ENCODE measurements at places on chromosomes 1 and 21.

DNA sequence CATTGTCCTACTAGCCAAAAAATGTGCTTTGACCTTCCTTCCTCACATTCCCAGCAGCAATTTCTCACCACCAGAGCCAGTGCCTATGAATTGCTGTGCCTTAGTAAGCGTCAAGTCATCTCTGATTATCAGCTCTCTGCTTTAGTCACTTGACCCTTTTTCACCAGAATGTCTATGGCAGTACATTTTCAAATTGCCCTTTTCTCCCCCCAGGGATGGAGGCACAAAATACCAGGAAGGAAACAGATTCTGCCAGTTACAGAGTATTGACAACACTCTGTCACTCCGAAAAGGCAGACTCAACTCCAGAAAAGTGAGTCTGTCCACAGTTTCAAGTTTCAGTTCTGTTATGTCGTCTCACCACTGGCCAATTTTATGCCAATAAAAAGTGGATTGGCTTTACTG is 167.4 kb downstream of the TNFSF18 start:
- DNase-seq, result no peak

GRCh38 chr1:17121881-17122280 is 2.6 kb upstream of the PADI2 start:
- no peak for DNase-seq

GRCh38 chr21:31339721-31340120 is 4.3 kb downstream of the TIAM1 start:
- DNase-seq, result no peak

GRCh38 chr1:177847843-177848242 is 122.0 kb downstream of the SEC16B start:
- no peak for DNase-seq

- DNase-seq, result peak; percentile 41
These were observed 11.6 kb upstream of the POFUT2 start for GRCh38 chr21:45299026-45299863.

DNA sequence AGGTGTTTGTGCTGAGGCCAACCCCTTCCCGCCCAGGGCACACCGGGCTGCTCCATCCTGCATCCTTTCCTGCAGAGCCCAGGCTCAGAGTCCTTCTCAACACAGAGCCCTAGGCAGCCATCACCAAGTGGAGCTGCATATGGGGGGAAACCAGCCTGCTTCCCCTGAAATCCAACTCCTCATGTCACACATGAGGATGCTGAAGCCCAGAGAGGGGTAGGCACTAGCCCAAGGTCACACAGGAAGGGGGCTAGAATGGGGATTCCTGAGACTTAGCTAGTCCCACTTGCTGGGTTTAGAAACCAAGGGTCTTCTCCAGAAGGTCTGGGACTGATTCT is 5.5 kb upstream of the TNFRSF1B start:
- DNase-seq, result no peak

- no peak for DNase-seq
These were observed 8.0 kb upstream of the SFN start for GRCh38 chr1:26854906-26855305.

DNA sequence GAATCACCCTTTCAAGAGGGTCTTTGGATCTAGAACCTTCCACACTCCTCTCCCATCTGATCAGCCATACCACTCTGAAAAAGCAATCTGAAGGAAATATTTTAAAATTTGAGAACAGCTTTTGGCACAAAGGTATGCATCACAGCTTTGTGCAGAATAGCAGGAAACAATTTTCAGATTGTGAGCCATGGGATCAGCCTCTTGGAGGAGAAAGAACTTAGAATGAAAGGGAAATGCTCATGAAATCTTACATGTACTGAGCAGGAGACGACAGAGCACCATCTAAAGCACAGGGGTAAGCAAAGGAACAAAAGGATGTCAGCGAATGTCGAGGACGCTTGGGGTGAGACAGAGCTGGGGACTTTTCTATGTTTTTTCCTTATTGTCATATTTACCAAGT is 54.4 kb downstream of the EDN2 start:
- DNase-seq, result no peak

- DNase-seq, result no peak
These were observed 158.5 kb downstream of the TSEN15 start for GRCh38 chr1:184210031-184210430.

- DNase-seq, result no peak
These were observed 9.0 kb upstream of the VHLL start for GRCh38 chr1:156308078-156308477.

DNA sequence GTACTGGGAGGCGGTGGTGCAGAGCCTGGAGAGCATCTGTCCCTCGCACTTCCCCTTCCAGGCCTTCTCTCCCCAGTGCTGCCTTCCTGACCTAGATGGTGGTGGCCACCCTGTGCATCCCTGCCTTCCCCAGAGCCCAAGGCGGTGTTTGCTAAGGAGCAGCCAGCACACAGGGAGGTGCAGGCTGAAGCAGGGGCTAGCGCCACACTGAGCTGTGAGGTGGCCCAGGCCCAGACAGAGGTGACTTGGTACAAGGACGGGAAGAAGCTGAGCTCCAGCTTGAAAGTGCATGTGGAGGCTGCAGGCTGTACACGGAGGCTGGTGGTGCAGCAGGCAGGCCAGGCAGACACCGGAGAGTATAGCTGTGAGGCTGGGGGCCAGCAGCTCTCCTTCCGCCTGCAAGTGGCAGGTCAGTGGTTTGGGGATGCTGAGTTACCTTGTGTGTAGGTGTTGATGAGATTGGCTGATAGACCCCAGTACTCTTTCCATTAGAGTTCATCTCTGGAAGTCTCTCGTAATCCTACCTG is 51.6 kb downstream of the OBSCN start:
- no peak for DNase-seq

GRCh38 chr1:78222225-78222959 is 176.6 kb downstream of the GIPC2 start:
- DNase-seq, result no peak

- no peak for DNase-seq
These were observed 78.3 kb upstream of the NFASC start for GRCh38 chr1:204792354-204792692.

GRCh38 chr1:164180824-164181223 is 378.2 kb upstream of the PBX1 start:
- no peak for DNase-seq

DNA sequence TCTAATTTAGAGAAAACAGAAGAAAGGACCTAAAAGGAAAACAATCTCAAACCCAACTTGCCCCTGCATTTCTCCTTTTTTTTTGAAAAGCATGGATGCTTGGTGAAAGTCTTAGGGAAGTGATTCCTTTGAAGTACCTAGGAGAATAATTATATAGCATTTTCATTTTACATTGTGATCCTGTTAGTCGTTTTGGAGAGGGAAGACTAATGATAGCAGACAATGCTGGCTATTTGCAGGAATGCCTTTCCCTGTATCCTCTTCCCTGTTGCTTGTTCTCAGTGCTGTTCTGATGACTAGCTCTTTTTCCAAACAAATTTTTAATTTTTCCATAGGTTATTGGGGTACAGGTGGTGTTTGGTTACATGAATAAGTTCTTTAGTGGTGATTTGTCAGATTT is 53.9 kb downstream of the LAMC1 start:
- DNase-seq, result no peak

DNA sequence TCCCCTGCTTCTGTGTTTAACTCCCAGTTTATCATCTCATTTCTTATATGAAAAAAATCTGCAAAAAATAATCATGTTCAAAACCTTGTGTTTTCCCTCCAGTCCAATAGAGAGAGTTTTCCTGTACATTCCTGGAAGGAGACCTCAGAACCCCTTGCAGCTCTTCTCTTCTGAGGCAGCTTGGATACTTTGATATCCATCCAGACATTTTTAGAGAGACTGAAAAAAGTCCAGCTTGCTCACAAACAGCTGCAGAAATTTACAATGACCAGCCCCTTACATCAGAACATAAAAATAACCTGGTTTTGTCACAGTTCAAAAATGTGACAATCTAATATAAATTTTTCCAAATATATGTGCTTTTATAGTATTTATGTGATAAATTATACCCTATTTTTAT is 73.3 kb upstream of the C1orf115 start:
- no peak for DNase-seq

DNA sequence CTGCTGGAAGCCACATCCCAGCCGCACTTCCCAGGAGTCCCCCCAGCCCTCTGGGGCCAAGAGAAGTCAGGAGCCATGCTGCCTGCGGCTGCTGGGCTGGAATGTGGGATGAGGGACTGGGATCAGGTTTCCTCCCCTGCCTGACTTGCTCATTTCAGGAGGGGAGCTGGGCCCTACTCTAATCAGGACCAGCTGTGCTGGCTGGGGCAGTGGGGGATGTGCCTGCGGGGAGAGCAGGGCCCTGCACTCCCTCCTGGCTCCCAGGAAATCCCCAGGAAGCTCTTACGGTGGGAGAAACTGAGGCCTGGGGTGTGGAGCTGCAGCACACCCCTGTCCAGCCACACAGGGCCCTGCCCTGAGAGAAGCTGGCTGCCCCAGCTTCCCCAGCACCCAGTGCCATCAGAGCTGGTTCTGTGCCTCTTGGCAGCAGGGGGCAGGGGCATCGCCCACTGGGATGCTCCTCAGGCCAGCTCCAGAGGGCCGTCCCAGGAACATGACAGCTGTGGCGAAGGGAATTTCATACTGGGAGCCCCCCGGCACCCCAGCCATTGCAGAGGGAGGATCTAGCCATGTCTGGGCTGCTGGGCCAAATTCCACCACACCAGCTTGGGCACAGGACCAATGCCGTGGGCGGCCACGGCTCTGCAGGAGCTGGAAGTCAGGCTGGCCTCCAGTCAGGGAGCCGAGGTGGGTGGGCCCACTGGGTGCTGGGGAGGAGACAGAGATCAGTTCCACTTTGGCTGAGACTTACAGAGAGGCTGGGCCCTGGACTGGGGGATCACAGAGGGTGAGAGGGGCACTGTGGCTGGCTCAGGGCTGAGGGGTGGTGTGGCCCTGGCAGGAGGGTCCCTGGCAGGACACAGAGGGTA is 21.3 kb upstream of the PRSS38 start:
- DNase-seq, result peak; percentile 83

- DNase-seq, result no peak
These were observed 382.3 kb upstream of the ZRANB2 start for GRCh38 chr1:71463144-71463543.

GRCh38 chr1:73674945-73675561 is 522.9 kb downstream of the LRRIQ3 start:
- no peak for DNase-seq

GRCh38 chr1:167775178-167775577 is 53.4 kb downstream of the MPZL1 start:
- DNase-seq, result no peak

DNA sequence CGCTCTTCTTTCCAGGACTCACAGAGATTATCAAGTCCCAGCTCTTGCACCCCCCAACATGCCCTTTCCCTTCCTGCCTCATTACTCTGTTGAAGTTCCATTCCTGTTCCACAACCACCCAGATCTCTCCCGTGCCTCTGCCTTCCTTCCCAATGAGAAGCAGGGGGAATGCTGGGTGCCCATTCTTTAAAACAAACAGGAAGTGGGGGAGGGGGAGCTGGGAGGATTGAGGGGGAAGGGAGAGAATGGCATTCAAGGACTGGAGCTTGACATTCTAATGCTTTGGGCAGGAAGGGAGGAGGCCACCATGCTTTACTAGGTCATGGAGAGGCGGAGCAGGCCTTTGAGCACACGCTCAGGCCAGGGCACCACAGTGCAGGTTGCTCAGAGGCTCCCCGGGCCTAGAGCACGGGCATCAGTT is 150.3 kb upstream of the IRF2BP2 start:
- no peak for DNase-seq

GRCh38 chr21:14116080-14116481 is 94.7 kb downstream of the LIPI start:
- DNase-seq, result no peak

GRCh38 chr21:43703035-43703880 is 15.7 kb upstream of the PDXK start:
- DNase-seq, result no peak

DNA sequence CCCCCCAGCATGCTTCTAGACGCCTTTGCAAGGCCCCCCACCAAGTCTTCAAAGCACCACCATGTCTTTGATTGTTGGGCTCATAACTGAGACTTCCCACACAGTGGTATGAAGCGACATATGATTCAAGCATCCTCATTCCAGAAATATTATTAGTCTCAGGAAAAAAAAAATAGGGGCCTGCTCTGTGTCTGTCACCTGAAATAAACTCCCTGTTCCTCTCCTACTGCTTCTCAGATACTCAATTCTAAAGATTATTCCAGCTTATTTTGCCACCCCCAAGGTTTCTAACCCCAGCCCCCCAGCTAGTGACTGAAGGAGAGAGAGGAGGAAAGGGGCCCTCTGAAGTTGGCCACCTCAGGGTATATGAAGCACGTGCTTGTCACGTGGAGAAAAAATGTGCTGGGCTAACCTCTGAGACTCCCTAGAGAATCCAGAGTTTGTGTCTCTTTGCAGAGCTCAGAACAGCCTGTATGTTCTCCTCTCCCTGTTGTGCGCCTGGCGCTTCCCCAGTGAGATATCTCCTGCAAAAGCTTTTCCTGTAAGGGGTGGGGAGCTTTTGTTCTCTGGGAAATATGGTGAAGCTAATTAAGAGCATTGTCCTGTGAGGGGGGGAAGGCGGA is 35.9 kb upstream of the RASAL2 start:
- peak; percentile 47 for DNase-seq

DNA sequence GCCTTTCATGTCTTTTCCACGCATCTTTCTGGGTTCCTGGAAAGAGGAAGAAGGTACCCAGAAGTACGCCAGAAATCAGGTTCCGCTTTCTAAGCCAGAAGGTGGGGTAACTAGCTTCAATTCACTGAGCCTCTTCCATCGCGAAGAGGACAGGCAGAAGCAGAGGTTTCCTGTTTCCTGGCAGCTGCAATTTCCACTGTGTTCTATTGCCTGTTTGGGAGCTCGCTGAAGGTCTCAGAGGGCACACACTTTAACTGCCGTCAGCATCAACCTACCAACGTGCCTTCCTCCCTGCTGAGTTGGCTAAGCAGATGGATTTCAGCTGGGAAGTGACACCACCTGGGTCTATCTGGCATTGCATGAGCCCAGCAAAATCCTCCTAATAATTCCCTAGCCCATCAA is 10.0 kb downstream of the NCF2 start:
- DNase-seq, result no peak

DNA sequence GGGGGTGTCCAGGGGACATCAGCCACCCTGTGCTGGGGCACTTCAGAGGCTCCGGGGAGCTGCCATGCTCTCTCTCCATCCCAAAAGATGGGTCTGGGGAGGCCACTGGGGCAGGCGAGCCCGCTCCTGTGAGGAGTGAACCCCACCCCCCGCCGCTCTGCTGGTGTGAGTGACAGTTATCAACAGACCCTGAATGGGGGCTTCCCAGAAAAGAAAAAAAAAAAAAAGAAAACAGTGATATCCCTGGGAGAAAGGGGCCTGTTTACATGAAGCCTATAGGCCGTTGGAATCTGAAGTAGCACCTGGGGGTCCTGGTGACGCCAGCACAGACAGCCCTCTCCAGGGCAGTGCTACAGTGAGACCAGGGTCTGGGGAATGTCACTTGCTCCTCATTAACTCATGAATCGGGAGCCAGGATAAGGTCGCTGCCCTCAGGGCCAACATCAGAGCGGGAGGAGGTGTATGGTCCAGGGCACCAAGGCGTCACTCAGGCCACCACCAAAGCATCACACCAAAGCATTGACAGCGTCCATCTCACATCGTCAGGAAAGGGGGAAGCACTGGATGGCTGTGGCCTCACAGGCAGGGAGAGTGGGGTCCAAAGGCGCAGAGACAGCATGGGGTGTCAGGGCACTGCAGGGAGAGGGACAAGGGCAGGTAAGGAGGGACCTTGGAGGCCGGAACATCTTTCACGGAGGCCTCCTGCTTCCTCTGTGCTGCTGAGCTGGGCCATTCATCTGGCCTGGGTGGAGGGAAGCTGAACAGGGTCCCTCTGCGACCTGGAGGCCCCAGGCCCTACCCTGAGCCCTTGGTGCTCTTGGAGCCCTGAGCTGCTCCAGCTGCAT is 8.4 kb upstream of the NPHP4 start:
- no peak for DNase-seq

GRCh38 chr21:25307489-25307888 is 299.8 kb downstream of the MRPL39 start:
- no peak for DNase-seq

- DNase-seq, result no peak
These were observed 12.6 kb downstream of the FLG2 start for GRCh38 chr1:152347116-152347728.

All from ecto neural progenitor cell (in vitro differentiated cells).